ENCODE measurements at places on chromosomes 3 and 15.

DNA sequence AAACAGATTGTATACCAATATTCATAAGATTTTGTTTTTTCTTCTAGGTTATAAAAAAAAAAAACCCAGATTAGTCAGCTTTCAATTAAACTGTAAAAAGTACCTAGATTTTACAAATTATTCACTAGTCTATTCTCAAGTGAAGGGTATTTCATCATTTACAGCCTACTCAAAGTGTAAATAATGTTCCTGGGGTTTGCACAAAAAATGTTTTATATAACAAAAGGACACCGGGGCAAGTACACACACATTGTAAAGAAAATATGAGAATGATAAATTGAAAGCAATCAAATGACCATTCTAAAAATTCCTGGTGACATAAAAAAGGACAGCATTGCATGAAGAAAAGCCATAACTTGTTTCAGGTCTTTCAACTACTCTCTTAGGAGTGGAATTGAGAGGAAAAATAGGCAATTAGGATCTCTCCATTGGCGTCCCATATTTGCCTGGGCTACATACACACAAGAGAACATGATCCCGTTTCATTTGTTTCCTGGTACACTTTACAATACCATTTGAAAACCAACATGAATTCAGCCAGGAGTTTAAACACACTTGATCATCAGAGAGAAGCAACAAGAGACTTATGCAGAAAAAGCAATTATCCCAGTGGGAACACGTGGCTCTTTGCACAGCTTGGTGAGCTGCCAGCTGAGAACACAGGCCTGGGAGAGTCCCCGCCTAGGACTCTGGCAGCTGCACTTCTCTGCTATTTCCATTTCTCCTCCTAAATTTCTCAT lies 1039.2 kb downstream of the ROBO1 start:
- no peak for DNase-seq

GRCh38 chr3:144629381-144629780 lies 657.8 kb downstream of the DIPK2A start:
- DNase-seq, result no peak

DNA sequence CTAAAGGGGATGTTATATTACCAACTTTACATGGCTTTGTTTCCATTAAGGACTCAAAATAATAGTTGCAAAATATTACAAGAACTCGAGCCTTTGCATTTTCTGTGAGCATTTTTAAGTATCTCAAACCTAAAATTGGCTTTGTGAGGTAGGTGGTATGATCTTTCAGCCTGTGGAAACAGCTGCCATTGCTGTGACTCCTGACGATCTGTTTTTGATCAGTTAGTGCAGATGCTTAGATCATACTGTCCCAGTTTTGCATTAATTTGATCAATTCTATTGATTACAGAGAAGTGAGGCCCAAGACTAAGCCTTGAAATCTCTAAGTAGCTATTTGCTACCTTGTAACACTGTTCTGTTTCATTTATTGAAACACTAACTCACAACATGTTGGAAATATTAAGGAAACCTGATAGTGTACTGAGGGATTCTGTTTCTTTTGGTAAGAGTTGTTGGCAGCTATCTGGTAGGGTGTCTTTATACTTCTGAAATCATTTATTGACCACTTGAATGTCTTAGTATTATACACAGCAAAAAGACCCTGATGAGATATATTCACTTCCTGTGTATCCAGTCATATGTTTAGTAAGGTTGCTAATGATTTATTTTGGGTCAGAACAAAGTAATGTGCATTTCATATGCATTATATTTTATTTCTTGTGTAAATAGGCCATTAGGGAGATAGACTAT lies 14.8 kb downstream of the SKIL start:
- DNase-seq, result no peak

GRCh38 chr3:122912772-122913538 lies 114.6 kb downstream of the SEMA5B start:
- peak; percentile 9 for DNase-seq

DNA sequence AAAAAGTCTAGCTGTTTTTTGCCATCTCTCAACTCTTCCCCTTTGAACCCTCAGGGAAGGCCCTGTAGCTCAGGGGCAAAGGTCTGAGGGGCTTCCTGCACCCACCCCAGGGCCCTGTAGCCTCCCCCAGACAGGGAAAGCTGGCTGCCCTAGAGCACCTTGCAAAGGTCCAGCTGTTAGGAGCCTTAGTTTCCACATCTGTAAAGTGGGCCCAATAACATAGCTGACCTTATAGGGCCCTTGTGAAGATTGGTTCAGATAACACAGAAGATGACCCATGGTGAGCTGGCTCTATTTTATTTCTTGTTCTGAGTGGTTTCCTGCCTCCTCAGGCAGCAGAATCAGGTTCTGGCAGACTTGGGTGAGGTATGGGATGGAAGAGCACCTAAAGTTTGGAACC lies 55.2 kb upstream of the SMAD6 start:
- no peak for DNase-seq

- DNase-seq, result no peak
These were observed 30.2 kb downstream of the FAM174B start for GRCh38 chr15:92625251-92625980.

DNA sequence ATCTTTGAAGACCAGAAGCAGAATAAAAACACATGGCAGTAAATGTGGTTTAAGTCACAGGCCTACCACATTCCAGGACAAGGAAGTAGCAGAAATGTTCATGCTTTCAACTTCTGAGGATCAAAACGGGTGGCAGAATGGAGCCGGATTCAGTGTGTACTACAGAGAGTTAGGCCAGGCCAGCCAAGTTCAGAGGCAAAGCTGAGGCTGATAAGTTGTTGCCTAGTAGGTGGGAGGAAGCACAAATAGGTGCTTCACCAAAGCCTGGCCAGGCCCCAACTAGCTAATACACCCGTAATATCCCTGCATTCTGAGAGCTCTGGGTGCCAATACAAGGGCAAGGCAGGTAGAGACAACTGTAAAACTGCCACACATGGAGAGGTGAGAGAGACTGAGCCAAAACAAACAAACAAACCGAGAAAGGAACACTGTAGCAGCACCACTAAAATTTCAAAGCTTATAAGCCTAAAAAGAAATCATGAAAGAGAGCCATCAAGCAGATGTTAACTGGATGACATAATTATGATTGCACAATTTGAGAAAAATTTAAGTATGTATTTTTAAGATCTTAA lies 156.4 kb upstream of the CBLB start:
- DNase-seq, result no peak

DNA sequence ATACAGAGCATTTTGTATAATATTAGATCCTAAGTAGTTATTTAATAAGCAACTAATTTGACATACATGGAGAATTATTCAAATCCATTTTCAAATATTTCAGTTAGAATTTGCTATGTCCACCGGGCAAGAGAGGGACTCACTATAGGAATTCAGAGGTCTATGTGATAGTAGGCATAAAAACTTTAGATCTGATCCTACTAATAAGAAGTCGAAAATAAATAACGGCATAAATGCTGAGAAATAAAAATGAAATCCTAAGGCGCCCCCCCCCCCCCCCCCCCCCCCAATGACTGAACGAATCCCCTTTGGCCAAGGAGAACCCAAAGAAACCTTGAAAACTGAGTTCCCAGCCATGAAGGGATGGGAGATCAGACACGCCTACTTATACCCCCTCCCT lies 80.6 kb downstream of the ZNF385D start:
- DNase-seq, result no peak

DNA sequence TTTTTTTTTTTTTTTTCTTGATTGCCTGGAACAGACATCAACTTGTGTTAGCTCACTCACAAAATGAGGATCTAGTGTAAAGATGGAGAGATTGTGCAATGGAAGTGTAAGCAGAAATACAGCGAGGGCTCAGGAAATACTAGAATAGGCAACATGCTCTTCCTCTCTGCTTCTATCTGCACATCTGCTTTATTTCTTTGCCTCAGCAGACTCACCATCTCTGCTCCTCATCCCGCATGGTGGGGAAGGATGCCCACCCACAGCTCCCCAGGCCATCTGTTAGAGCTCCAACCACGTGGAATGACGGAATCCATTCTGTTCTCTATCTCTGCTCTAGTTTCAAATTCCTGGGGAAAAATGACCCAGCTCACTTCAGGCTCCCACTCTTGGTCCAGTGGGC lies 128.0 kb upstream of the ADAMTS9 start:
- no peak for DNase-seq

- peak; percentile 16 for DNase-seq
These were observed 230.7 kb downstream of the BBX start for GRCh38 chr3:107753494-107753893.

GRCh38 chr3:157370867-157371266 lies 65.8 kb upstream of the PTX3 start:
- DNase-seq, result no peak

GRCh38 chr3:177356113-177356512 lies 158.8 kb upstream of the TBL1XR1 start:
- no peak for DNase-seq

DNA sequence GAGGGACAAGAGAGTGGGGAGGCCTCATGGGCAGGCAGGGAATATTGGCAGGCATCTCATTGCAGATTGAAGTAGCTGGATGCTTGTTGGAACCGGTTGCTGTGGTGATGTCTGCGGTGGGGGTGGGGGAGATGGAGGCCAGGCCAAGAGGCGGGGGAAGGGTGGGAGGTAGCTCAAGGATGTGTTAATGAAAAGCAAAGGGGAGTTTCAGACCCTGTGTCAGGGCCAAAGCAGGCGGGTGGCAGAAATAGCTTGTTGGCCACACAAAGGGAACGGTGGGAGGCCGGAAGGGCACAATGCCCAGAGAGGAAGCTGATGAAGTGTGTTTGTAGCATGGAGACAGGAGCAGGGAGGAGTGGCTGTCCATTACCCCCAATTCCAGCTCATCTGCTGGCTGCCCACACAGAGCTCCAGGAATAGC lies 28.0 kb downstream of the CCDC33 start:
- DNase-seq, result no peak

- DNase-seq, result no peak
These were observed 29.0 kb downstream of the TTBK2 start for GRCh38 chr15:42891569-42891968.

GRCh38 chr15:56537881-56538280 lies 72.9 kb upstream of the MNS1 start:
- no peak for DNase-seq

GRCh38 chr3:130014526-130014925 lies 40.0 kb downstream of the TRH start:
- no peak for DNase-seq
